ENCODE measurements at places on chromosomes 3 and 15.

DNA sequence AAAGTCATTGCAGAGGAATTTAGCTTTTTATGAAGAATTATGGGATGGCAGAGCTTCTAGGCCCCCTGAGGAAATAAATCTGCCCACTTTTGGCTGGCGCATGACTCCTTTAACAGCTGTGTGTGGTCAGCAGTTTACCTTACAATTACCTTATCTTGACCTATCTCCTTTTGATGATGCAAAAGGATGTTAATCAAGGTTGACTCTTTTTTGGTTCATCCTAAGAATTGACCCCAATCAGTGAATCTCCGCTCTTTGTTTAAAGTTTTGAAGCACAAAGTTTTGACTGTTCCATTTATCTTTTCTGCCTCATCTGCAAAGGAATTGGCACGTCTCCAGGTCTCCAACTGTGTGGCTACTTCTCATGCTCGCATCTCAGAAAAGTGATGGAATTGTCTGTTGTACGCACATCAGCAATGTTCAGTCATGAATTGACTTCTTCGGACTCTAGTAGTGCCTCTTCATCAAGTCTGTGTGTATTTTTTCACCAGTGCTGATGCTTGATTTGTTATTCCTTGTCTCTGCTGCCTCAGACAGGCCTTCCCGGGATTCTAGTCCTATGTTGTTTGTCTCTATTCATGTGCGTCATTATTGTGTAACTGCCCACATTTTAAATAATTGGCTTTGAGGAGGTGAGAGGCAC is 196.2 kb upstream of the CFAP20DC start:
- no peak for DNase-seq

GRCh38 chr15:41568350-41569017 is 9.5 kb downstream of the TYRO3 start:
- DNase-seq, result no peak

DNA sequence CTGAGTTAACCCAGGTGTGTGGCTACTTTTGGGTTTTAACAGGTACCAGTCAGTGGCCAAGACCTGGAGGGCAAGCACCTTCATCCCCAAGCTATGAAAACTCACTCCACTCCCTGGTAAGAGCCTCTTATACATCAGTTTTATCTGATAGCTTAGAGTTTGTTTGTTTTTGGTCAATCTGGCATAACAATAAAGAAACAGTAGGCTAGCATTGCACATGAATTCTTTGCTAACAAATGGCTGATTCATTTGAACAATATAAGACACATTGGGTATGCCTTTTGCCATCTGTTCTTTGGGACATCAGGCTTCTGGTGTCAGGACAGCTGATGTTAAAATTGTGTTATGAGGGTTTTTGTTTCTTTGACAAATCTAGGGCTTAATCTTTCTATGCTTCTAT is 125.0 kb upstream of the CGNL1 start:
- DNase-seq, result no peak

DNA sequence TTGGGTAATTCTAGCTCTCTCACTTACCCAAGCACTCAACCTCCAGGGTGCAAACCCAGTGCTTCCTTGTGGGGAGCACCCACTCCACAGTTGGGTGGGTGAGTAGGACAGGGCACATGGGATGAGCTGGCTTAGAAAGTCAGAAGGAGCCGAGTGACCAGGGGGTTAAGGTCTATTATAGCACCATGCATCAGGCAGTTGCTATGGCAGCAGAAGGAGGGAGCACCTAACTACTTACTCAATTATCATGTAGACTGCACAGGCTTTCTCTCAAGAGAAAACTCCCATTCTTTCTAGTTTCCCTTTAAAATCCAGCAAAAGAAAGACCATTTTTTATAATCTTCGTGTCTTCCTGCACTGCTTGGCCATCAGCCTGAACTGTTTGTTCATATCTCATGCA is 163.0 kb downstream of the OCA2 start:
- no peak for DNase-seq

GRCh38 chr3:73926360-73927202 is 301.8 kb upstream of the PDZRN3 start:
- DNase-seq, result no peak

All from ascending aorta (tissue), 2 donors.